ENCODE measurements at places on chromosomes 7 and 10. TPM values are rescaled to one million over a fixed set of nuclear protein-coding genes. Genes with fewer than 3 reads are reported as not detected.

GRCh38 chr7:84187813-84188510 is 6.6 kb downstream of the SEMA3A start:
- DNase-seq, result peak; percentile 3

- DNase-seq, result no peak
Observed at GRCh38 chr7:87110778-87111177, 41.5 kb upstream of the DMTF1 start.

DNA sequence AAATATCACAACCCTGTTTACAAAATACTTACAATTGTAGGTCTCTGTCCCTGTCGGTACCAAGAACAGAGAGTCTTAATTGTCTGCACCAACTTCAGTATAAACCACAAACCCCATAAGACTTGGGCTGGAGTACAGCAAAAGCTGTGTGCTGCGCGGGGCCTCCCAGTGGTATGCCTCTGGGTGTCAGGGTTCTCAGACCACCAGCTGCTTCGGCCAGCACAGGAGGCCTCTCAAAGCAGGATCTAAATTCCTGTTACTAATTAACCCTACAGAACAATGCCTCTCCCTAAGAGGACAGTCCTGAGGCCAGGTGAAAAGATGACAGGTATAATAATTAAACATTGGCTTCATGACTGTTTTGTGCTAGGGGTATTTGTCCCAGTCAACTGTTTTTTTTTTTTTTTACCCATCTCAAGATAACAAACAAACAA is 957 bp upstream of the SVIL start:
- DNase-seq, result no peak

- DNase-seq, result no peak
Observed at GRCh38 chr10:124225467-124226270, 132.3 kb upstream of the CHST15 start.

FBXL13 gene
- total RNA-seq, result 2.2 TPM
